ENCODE measurements at places on chromosomes 3 and 15.

- no peak for DNase-seq
Observed at GRCh38 chr15:94951538-94951937, 720.2 kb downstream of the MCTP2 start.

GRCh38 chr3:137259701-137260100, 301.9 kb downstream of the IL20RB start:
- no peak for DNase-seq

GRCh38 chr15:101614761-101615160, 37.4 kb downstream of the TM2D3 start:
- DNase-seq = no peak

DNA sequence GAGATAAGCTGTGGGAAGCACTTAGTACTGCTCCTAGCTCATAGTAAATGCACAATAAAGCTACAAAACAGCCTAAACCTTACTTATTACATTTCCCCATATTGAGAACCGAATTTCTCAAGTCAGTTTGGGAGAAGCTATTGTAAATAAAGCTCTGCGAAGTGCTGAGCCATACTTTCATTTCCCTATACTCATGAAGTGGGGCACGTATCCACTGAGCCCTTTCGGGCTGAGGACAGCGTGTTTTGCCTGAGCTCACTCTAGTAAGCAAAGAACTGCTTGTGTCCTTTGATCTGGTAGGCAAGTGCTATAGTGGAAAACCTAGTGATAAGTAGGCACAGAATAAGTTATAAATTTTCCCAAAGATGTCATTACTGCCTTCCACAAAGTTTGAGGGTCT, 165.0 kb downstream of the RSL24D1 start:
- DNase-seq = no peak

DNA sequence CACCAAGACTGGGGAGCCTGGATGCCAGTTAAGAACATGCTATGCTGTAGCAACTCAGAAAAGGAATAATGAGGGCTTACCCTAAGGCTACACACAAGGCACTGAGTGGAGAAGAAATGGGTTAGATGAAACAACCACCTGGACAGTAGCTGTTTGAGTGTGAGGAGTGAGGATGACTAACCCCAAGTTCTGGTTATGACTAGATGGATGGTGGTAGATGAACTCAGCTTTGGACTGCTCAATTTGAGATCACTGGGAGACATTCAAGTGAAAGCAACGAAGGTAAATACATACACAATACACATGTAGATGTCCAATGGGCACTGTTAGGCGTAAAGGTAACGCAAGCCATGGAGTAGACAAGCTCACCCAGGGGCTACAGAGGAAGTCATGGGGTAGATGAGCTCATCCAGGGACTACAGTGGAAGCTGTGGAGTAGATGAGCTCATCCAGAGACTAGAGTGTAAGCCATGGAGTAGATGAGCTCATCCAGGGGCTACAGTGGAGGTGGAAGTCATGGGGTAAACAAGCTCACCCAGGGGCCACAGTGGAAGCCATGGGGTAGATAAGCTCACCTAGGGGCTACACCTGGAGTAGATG, 98.3 kb downstream of the ANO10 start:
- no peak for DNase-seq

DNA sequence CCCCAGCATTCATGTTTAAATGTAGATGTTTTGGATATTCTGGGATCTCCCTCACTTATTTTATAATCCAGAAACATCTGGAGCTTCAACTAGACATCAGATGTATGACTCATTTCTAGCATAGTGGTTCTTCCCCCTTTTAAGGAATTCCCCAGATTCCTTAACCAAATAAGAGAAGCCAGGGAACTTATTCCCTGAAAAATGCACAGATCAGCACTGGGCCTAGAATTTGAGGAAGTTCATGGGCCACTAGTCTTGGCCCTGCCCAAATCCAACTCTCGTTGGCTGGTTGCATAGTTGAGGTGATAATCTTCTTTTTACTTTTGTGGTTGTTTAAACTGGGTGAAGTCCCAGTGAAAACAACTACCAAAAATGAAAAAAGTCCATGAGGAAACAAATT, 20.4 kb downstream of the RARRES1 start:
- peak; percentile 79 for DNase-seq

DNA sequence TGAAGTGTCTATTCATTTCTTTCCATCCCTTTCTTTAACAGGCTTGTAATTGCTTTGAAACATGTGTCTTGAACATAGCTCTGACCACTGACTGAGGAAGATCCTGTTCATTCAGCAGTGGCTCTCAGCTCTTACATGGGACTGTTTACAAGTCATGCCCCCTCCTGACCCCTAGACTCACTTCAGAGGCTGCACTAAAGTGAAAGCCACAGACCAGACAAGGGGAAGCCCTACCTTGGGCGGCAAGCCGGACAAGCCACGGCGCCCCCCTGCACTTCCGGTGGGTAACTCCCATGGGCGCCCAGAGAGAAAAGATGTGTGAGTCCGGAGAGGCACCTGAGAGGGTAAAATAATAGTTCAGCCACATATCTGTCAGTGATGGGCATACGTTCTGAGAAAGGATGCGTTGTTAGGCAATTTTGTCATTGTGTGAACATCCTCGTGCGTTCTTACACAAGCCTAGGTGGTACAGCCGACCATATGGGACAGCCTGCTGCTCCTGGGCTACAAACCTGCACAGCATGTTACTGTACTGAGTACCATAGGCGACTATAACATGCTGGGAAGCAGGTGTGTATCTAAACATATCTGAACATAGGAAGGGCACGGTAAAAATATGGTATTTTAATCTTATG, 116.2 kb downstream of the CHSY1 start:
- DNase-seq = no peak

- no peak for DNase-seq
Observed at GRCh38 chr3:13712682-13713180, 163.8 kb downstream of the FBLN2 start.

DNA sequence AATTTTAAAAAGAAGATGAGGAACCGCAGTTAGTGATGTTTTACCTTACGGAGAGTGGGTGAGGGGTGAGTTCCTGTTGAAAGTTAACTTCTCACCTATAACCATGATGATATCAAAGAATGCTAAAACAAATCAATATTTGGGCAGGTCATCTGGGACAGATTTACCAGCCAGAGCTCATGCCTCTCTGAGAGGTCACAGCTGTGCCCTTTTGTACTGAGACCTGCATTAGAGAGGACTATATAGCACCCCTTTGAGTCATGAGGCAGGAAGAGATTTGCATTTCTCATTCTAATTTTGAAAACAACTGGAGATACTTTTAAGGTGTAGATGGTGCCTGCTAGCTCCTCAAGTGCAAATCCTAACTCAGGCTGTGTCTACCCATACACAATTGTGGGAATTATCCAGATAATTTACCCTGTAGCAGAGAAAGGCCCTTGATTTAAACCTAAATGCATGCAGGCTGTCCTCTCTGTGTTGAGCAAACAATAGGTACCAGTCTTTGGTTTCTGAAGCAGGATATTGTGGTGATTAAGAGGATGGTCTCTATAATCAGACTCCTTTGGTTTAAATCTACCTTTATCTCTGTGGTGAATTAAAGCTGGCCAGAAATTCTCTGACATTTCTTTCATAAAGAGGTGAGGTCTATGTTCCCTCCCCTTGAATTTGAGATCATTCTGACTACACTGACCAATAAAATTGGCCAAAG, 5.8 kb upstream of the TM4SF4 start:
- DNase-seq = no peak

DNA sequence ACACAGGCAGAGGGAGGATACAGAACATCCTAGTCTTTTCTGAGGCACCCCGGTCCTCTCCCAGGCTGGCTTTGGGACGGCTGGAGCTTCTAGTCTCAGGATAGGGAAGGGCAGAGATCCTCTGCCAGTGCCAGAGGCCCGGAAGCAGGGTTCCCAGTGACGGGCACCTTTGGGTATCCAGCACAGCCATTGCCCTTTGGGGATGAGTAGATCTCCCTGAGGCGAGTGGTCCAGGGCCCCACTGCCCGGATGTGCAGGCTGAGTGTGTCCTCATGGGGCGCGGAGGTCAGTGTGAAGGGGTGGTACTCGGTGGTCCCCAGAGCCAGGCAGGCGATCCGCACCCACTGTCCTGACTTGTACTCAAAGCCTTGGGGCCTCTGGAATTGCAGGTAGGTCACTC, 18.3 kb downstream of the DUOX2 start:
- DNase-seq = no peak

DNA sequence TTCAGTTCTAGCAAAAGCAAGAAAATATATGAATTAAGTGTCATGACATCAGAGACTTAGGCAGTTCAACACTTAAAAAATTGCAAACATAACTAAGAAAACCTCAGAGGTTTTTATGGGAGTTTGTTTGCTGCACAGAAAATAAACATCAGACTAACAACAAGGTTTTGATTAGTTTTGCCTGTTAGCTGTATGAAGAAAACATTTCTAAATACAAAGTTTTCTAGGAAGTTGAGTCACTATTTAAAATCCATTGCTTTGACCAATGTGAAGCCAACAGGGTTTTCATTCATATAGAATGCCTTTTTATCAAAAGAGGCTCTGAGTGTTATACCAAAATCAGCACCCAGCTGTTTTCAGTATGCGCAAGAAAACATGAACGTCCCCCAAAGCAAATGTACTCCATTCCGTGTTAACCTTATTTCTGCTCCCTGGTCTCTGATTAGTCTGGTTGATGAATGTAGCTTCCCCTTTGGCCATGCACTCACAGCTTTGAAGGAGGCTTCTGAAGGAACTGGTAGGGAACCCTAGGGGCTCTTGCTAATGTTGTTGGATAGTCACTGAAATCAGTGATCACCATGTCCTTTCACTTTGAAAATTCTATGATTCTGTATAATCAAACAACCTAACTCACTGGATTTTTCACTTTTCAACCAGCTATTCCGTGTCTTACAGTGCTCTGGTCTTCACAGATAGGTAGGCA, 89.6 kb upstream of the TSEN2 start:
- DNase-seq = no peak
